ENCODE measurements at places on chromosomes 13 and 19.

DNA sequence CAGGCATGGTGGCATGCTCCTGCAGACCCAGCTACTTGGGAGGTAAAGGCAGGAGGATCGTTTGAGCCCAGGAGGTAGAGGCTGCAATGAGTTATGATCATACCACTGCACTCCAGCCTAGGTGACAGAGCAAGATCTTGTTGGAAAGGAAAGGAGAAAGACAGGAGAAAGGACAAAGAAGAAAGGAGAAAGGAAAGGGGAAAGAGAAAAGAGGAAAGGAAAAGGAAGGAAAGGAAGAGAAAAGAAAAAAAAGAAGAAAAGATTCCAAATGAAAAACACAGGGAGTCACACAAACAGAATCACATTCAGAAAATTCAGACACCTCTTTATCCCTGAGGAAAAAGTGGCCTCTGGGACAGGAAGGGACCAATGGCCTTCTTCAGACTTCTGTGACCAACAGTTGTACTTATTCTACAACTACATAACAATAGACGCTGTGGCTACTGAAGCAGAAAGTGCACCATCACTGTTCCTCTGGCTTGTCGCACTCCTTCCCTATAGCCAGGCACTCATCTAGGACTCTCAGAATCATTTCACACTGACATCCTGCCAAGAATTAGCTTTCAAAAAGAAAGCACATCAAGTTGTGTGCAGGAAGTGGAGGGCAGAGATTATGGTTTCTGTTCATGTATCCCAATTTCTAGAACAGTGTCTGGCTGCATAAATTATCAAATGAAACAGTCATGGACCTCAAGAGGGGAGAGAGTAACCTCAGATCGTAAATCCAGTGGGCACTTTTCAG, 5.9 kb downstream of the MTMR6 start:
- DNase-seq = no peak

DNA sequence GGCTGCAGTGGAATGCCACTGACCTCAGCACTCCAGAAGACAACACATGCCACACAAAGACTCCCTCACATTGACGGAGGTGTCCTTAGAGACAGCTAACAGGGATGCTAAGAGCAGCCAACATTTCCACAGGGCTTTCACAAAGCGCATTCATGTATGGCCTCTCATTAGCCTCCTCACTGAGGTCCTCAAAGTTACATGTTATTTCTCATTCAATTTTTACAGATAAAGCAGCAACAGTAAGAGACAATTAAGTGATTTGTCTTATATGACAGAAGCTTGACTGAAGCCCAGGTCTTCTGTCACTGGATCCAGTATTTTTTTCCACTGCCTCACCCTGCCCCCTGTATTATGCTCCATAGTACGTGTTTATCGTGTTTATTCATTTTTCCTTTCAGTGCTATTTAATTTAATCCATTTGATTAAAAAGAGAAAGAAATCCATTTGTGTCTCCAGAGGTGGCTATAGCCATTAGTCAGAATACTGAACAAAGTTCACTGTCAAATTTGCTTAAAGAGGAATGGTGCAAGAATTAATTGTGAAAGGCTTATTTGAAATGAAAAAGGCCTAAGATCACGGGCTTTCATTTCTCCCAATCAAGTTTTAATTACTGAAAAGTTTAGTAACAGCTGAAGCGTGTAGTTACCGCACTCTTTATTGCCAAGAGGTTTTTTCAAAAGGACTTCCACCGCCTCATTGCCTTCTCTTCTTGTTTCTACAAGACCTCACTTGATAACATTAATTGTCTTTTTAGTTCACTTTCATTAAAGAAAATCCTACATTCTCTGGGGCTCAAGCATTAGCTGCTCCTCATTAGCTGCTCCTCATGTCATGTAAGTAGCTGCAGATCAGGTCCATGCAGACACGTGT, 115.0 kb downstream of the COG6 start:
- DNase-seq = no peak

DNA sequence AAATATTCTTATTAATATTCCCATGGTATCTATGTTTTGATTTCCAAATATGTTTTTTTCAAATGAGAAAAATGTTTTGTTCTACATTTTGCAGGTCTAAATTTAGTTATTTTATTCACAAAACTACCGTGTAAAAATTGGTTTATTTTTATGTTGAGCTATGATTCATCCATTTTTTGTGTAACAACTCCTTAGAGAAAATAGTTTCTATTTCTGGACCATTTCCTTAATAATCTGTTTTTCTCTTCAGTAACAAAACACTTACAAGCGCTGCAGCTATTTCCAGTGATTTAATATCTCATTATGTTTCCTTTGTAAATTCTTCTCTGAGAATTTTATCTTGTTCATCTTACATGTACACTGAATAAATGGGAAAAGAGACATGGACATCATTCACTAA, 550.7 kb upstream of the SLITRK5 start:
- no peak for DNase-seq

DNA sequence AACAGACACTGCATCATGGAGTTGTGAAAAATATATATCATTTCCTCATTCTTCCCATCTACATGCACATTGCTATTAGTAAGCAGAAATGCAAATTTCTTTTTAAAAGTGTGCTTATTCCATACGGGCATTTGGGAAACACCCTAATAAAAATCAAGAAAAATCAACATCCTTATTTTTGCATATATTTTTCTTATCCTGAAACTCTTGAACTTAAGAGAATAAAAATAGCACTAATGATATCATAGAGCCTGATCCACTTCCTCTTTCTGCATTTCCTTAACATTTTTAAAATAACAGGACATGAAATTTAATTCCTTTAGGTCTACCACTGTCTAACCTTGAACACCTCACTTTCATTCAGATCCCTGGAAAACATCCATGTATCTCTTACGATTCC, 123.3 kb downstream of the VWA8 start:
- DNase-seq = no peak

- peak; percentile 65 for DNase-seq
Observed at GRCh38 chr19:43474986-43475705, 9.7 kb upstream of the LYPD3 start.

DNA sequence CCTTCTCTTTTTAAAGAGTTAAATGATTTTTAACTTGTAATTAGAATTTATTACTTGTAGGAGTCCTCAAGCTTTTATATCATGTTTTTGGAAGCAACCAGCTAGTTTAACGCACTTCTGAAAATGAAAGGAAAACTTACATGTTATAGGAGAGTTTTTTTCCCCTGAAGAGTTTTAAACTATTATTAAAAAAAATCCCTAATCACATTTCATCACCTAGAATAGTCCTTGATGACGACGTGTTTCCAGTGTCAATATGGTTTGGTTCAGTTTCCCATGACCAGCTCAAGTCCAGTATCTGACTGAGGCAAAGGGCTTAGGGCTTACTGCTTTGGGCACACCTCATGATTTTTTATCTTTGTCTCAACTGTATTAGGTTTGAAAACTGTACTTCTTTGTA, 36.0 kb downstream of the URI1 start:
- no peak for DNase-seq

GRCh38 chr13:32903720-32904119, 112.5 kb upstream of the KL start:
- no peak for DNase-seq

DNA sequence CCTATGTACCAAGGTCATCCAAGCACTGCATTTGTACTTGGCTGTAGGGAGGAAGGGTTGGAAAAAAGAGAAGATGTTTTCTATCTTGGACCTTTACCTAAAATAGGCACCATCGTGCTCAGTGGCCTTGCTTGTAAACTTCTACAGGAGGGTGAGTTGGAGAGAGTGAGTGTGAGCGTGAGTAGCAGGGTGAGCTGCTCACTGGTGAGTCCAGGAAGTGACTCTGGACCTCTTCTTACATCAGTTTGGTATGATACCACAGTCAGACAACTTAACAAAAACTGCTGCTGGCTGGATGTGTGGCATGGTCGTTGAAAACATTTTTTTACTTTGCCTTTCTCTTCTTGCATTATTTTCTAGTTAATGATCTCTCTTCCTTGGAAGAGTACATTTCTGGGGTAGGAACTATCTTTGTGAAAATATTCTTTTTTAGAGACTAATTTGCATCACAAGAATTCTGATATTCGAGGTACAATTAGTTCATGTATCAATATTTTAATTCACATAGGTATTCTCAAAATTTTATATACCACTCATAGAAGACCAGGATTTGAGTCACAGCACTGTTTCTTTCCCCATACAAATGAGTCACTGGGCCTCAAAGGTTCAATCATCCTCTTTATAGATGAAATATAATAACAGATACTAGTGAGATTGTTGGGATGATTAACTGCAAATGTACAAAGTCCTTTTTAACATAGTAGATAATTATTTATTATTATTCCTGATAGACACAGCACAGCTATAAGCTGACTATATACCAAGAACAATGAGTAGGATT, 651 bp downstream of the SERPINE3 start:
- DNase-seq = no peak

- no peak for DNase-seq
Observed at GRCh38 chr13:94656176-94656575, 54.5 kb downstream of the GPR180 start.

DNA sequence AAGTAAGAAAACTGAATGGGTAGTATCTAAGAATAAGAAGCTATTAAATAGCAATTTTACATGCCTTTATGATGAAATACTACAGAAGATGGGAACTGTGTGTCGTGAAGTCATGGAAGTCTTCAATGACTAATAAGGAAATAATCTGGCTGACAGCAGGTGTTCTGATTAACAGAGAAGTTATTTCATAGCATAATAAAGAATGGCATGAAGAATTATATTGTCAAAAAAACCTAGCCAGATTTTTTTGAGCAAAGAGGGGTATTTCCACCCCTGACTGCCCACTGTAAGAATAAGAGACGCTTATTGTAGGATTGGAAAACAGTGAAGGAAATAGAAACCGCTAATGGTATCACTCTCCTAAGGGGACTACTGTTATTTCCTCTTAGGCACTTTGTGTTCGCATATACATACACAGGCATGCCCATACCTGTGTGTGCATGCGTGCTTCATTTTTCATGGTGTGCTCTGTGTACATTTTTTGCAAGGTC, 318.8 kb downstream of the SHISA2 start:
- DNase-seq = peak; percentile 65
